Keratinocyte (primary cell): ENCODE measurements at places on chromosomes 6 and 20. TPM values are rescaled to one million over a fixed set of nuclear protein-coding genes. Genes with fewer than 3 reads are reported as not detected.

GRCh38 chr6:115908906-115909559 is 151.7 kb downstream of the FRK start:
- DNase-seq = no peak

- no peak for DNase-seq
Observed at GRCh38 chr20:8578161-8578865, 446.2 kb downstream of the PLCB1 start.

DNA sequence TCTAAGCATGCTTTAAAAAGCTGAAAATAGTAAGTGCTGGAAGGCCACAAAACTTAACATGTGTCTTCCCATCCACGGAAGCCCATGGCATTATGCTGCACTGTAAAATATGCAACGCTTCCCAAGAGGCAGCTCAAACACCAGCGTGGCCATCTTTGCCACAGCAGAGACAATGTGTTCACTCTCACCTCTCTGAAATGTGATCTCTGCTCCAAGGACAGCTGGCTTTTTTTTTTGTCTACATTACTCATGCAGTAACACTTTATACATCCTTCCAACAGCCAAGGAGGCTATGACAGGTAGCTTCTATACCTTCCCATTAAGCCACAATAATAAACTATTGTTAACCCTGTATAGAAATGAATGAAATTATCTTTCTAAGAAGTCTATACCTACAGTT is 49.2 kb downstream of the BLOC1S5 start:
- no peak for DNase-seq

- no peak for DNase-seq
Observed at GRCh38 chr20:23647346-23647745, 9.6 kb upstream of the CST3 start.

DNA sequence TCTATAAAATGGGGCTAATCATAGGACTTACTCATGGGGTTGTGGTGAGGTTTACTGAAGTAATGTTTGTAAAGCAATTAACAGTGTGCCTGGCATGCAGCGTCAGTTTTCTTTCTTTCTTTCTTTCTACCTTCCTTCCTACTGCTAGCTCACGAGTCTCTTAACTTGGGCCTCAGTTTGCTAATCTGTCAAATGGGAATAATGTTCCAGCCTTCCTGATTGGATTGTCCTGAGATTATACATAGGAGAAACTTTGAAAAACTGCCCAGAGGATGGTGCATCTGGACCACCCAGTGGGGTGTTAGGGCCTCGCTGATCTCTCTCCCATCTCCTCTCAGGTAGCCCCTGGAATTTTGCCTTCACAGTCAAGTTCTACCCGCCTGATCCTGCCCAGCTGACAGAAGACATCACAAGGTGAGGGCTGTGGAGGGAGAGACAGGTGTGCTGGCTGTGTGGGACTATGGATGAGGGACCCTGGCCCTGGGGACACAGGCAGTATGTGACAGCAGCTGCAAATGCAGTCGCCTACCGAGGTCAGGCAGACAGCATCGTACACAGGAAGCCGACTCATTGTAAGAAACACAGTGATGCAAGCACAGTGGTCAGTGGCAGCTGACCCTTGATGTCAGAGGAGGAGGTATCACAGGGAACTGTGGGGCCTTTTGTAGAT is 27.5 kb downstream of the EPB41L1 start:
- DNase-seq = no peak

Gene PDE7B
- polyA plus RNA-seq = 0.01 to 0.03 TPM (median 0.03 TPM) in 3 replicates

DNA sequence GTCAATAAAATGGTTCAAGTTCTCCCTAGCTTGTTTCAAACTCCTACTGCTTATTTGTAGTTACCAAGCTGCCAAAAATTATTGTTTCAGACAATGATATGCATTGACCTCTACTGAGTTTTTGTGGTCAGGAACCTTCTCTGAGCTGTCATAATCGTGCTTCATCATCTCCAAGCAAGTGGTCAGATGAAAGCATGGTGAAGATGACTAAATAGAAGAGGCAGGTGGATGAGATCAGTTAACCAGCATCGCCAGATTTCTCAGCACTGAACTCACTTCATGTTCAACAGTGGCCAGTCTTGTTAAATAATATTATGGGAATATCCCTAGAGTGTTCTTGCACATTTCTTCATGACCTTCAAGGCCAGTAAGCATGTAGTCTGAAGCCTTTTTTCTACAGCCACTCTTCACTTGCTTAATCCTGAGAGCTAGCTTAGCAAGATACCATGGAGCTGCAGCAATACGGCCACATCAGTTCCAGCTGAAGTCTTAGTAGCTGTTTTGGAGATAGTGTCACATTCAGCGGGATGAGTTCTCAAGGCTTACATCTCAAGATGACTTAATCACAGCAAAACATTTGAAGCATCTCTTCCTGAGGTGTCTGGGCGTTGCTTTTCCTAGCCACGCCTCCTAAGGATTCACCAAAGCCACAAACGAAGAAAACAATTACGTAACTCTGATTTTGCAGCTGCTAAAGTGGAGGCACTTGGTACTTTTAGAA is 101.6 kb upstream of the TMEM30A start:
- DNase-seq = no peak

Gene CSNK2A1
- polyA plus RNA-seq = 79.7 to 122 TPM (median 115 TPM) in 3 replicates

Gene CDC40
- polyA plus RNA-seq = 9.1 to 15.8 TPM (median 10.2 TPM) in 3 replicates

- DNase-seq = no peak
Observed at GRCh38 chr20:47672886-47673670, 112.2 kb downstream of the SULF2 start.

Gene FAXC
- 4.0 to 8.3 TPM (median 8.0 TPM) in 3 replicates for polyA plus RNA-seq

Gene ENPP1
- 0.22 to 0.34 TPM (median 0.22 TPM) in 3 replicates for polyA plus RNA-seq

Gene KCNG1
- 2.3 to 4.6 TPM (median 2.5 TPM) in 3 replicates for polyA plus RNA-seq

GRCh38 chr6:158220786-158221442 is 52.8 kb downstream of the GTF2H5 start:
- peak; percentile 41 for DNase-seq

GRCh38 chr20:19779634-19780033 is 21.6 kb downstream of the RIN2 start:
- no peak for DNase-seq

DNA sequence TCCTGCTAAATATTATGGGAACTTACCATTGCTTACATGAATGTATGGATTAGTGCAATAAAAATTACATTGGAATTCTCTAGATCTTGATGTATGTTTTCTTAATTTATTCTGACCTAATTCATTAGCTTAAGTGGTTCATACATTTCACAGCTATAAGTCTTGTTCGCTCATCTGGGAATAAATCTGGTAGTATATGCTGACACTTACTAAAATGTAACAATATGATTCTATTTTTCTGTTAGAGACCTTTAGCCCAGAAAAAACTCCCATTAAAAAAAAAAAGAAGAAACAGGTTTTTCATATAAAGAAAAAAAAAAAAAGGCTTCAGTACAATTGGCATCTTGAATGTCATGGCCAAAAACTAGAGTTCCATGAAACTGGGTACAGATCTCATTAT is 394.1 kb upstream of the AGPAT4 start:
- DNase-seq = no peak

DNA sequence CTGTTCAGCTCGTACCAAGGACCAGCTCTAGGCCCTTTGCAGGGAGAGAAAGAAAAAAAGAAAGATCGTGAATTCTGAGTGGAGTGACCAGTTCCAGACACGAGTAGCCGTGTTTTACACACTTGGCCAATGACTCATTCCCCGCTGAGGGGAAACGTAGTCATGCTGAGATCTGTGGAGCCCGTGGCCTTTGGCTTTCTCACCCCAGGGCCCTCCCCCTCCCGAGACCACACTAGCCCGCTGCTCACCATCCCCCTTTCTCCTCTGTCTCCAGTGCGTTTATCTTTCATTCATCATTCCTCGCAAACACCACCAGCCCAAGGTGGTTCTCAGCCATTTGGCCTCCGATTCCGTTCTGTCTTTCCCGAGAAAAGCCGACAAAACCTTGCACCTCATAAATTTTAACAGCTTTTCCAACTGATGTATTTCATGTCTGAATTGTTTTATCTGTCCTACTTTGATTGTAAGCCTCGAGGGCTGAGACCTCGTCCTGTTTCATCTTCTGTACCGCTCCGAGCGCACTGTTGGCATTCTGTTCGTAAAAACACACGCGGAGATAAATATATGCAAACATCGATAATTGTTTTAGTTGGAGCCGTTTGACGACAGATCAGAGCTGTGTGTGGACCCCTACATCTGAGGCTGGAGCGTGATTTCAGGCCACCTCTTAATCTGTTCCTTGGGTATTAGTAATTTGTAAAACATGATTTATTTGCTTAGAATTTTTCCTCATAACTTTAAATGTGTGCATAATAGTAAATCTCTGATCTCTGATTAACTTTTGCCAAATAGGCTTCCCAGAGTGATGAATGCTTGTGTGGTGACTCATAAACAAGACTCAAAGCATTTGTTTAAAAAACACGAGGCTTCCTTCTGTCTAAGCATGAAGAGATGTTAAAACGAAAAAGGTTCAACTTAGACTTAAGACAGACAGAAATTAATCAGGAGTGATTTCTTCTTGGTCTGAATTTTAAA is 336.6 kb downstream of the CDH4 start:
- DNase-seq = peak; percentile 48

Gene CASS4
- polyA plus RNA-seq = 0.01 to 0.10 TPM in 2 of 3 replicates, not detected in the other

Gene FAM209B
- 0.12 to 0.38 TPM (median 0.18 TPM) in 3 replicates for polyA plus RNA-seq

DNA sequence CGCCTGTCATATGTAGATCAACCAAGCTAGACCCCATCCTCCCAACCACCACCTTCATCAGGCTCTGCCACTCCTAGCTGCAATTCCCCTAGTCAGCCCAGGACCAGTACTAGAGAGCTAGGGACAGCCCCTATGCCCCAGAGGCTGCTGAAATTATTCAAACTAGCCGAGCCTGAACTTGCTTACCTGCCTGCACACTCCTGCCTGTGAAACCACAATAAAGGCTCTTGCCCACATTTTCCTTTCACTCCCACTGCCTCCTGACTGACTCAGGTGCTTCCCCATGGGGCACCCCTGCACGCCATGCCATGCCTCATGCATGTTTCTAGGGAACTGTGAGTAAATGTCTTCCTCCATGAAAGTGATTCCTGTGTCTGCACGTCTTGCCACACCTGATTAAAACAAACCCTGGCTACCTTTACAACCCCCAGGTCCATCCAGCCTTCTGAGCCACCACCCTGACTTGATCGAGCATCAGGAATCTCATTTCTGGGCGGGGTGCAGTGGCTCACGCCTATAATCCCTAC is 66.5 kb upstream of the IER3 start:
- DNase-seq = peak; percentile 99

- DNase-seq = peak; percentile 32
Observed at GRCh38 chr6:49606721-49607390, 29.8 kb downstream of the RHAG start.

GRCh38 chr6:1381481-1382330 is 7.7 kb upstream of the FOXF2 start:
- no peak for DNase-seq

DNA sequence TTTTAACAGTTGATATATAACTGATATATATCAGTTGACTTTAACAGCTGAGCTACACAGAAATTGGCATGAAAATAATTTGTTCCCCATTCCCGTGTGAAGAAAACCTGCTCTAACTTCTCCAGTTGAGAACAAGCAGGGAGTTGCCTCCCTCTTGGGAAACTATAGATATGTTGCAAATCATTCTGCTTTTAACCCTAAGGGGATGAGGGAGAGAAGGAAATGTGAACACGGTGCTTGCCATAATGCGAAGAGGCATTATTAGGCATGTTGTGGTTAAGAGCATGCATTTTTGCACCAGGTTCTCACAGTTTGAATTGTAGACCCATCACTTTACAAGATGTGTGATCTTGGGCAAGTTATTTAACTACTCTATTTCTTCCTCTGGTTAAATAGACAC is 453.7 kb downstream of the TENT5A start:
- no peak for DNase-seq

Gene HEY2
- polyA plus RNA-seq = not detected in 3 replicates

- DNase-seq = no peak
Observed at GRCh38 chr20:10635476-10636208, 38.2 kb downstream of the JAG1 start.

- no peak for DNase-seq
Observed at GRCh38 chr6:90598192-90598951, 11.5 kb upstream of the MAP3K7 start.

GRCh38 chr6:158438226-158438625 is 121.7 kb upstream of the TMEM181 start:
- DNase-seq = no peak

Gene SOBP
- polyA plus RNA-seq = not detected in 3 replicates

Gene KIF13A
- polyA plus RNA-seq = 90.1 to 106 TPM (median 96.2 TPM) in 3 replicates

Gene IL20RA
- 1.2 to 1.5 TPM (median 1.3 TPM) in 3 replicates for polyA plus RNA-seq

Gene SMPD2
- 11.7 to 15.8 TPM (median 13.2 TPM) in 3 replicates for polyA plus RNA-seq

Gene AKAP12
- 0.27 to 2.9 TPM (median 0.56 TPM) in 3 replicates for polyA plus RNA-seq

- no peak for DNase-seq
Observed at GRCh38 chr20:33871362-33871761, 60.2 kb downstream of the CHMP4B start.

GRCh38 chr20:17618673-17619013 is 48.8 kb downstream of the DSTN start:
- DNase-seq = no peak

GRCh38 chr6:41656002-41656691 is 17.9 kb downstream of the MDFI start:
- no peak for DNase-seq

Gene DCDC2
- polyA plus RNA-seq = 0.03 to 0.10 TPM (median 0.08 TPM) in 3 replicates

Gene RAB44
- 0.03 TPM in 2 of 3 replicates, not detected in the other for polyA plus RNA-seq

- no peak for DNase-seq
Observed at GRCh38 chr20:57408131-57408530, 16.9 kb downstream of the RBM38 start.

DNA sequence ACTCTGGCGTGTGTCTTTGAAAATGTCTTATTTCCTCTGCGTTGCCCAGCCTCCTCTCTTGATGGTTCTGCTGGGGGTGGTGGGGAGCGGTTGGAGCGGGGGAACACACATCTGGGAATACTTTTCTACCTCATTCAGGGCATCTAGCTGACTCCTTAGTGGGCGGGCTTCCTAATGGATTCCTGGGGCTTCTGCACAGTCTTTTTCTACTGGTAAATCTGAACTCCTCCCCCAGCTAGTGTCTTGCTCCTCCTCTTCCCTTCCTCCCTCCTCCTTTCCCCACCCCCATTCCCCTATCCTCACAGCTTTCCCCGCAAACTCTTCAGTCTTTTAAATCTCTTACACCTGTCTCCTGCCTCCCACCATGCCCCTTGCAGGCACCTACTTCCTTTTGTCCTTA is 74.4 kb downstream of the PRL start:
- DNase-seq = no peak

- no peak for DNase-seq
Observed at GRCh38 chr20:46131396-46131795, 13.3 kb downstream of the CD40 start.

DNA sequence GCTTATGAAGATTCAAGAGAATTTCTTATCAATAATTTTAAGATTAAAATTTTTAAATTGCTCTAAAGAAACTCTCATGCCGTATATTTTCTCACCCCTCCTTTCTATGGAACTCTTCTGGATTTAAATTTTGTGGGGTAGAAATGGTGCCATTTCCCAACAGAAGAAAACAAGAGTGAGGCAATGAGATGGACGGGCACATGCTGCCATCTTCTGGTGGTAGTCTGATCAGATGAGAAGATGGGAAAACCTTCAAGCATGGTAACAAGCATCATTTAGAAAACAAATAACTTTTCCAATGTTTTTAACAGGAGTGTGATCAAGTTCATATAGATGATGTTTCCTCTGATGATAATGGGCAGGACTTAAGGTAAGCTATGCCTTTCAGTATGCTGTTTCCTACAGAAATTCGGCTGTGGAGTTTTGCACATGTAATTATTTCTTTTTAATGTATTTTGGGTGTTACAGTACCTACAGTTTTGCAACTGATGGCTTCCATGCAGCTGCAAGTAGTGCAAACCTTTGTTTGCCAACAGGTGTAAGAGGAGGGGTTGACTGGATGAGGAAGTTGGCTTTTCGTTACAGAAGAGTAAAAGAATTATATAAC is 271.4 kb downstream of the EYA4 start:
- no peak for DNase-seq
